ENCODE measurements at places on chromosomes 13 and 19.
A peak's percentile ranks its signal among the peaks of the same experiment; 100 is the strongest.

DNA sequence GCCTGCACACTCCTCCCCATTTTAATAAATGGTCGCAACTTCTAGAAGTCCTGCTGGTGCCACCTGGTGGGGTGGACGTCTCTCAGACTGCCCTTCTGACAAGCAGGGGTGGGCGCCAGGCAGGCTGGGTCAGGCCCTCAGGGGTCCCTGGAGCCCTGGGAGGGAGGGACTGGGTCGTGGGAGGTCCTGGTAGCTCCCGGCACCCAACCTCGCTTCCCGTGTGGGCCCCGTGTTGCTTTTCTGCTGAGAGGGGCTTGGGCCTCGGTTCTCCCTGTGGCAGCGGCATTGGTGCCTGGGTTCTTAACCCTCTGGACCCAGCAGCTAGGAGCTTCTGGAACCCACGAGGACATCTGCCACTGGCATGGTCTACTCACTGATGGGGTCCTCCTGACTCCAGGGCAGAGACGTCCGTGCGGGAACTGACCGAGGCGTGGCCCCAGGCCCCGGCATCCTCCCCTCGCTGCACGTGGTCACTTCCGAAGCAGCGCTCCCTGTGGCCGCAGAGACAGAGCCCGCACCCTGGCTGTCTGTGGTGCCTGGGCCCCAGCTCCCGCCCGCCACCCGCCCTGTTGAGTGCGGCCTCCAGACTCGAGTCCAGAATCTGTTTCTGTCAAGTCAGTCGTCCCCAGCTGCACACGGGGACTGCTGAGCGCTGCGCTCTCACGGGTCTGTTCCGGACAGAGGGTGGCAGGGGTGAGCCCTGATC, 6.0 kb upstream of the TMPRSS9 start:
- no peak for DNase-seq
- no peak overlapping the region for H3K27ac ChIP-seq
- no peak overlapping the region for H3K4me3 ChIP-seq

- no peaks in the 10 kb centered on the region for H3K4me1 ChIP-seq
- peaks cover 8% of the 10 kb centered on the region for H3K27me3 ChIP-seq
- no peak for DNase-seq
- H3K36me3 ChIP-seq = no peaks in the 10 kb centered on the region
- H3K4me3 ChIP-seq = no peak overlapping the region
- H3K27ac ChIP-seq = no peak overlapping the region
These were observed 52.4 kb upstream of the C1QTNF9B start for GRCh38 chr13:23949736-23950135.

- DNase-seq = no peak
- no peaks in the 10 kb centered on the region for H3K4me1 ChIP-seq
- H3K27ac ChIP-seq = no peak overlapping the region
- no peaks in the 10 kb centered on the region for H3K27me3 ChIP-seq
- no peaks in the 10 kb centered on the region for H3K36me3 ChIP-seq
These were observed 15.6 kb downstream of the SCGB2B2 start for GRCh38 chr19:34661357-34661756.

GRCh38 chr13:37216331-37216730, 110.9 kb upstream of the CSNK1A1L start:
- no peak overlapping the region for H3K27ac ChIP-seq
- no peaks in the 10 kb centered on the region for H3K27me3 ChIP-seq
- no peaks in the 10 kb centered on the region for H3K36me3 ChIP-seq
- H3K4me1 ChIP-seq = no peaks in the 10 kb centered on the region
- no peak overlapping the region for H3K4me3 ChIP-seq

DNA sequence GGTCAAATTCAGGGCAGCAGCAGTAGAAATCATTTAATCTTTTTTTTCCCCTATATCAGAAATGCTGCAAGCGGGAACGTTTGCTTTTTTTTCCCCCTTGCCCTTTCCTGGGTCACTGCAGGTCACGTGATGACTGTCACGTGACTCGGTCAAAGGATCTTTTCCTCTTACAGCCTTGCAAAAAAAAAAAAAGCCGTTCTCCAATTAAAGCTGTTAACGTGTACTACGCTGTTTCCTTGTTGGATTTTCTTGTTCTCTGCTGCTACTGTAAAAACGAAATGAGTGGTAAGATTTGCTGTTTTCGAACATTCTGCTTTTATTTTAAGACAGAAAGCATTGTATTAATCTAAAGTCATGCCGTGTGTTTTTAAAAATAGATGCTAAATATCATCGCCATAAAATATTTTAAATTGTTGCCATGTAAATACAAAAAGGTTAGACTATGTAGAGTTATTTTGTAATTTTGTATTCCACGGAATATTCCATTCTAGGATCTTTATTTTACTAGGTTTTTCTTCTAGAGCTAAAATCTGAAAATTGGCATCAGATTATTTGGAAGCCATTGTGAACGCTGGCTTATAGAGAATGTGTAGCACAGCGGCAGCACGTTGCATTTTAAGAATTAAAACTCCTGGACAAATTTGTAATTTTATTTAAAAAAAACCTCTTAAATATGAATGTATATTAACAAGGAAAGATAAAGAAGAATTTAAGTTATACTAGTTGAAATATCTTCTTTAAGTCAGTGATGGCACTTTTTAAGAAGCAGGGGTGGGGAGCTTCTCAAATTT, 109.8 kb upstream of the MLNR start:
- no peaks in the 10 kb centered on the region for H3K27me3 ChIP-seq
- DNase-seq = peak; percentile 86
- no peaks in the 10 kb centered on the region for H3K36me3 ChIP-seq
- H3K27ac ChIP-seq = peak overlapping the region; percentile 63
- peaks cover 3% of the 10 kb centered on the region for H3K4me1 ChIP-seq
- H3K4me3 ChIP-seq = peak overlapping the region; percentile 40

DNA sequence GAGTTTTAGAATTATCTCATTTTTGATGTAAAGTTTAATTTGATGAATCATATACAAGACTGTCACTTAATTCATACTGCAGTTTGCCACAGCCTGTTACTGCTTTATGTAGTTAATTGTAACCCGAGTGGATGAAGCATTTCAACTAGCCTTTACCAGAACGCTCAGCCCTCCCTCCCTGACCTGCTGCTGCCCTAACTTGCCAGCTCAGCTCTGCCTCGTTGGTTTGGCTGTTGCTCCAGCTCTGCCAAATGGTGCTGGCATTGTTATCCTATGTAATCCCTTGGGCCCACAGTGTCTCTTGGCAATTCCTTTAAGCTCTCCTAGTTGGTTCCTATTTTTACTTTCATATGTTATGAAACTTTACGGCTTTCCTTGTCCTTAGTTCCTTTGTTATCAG, 113.3 kb downstream of the LMO7 start:
- no peaks in the 10 kb centered on the region for H3K36me3 ChIP-seq
- H3K4me1 ChIP-seq = no peaks in the 10 kb centered on the region
- no peak overlapping the region for H3K4me3 ChIP-seq
- no peak for DNase-seq
- H3K27ac ChIP-seq = no peak overlapping the region

DNA sequence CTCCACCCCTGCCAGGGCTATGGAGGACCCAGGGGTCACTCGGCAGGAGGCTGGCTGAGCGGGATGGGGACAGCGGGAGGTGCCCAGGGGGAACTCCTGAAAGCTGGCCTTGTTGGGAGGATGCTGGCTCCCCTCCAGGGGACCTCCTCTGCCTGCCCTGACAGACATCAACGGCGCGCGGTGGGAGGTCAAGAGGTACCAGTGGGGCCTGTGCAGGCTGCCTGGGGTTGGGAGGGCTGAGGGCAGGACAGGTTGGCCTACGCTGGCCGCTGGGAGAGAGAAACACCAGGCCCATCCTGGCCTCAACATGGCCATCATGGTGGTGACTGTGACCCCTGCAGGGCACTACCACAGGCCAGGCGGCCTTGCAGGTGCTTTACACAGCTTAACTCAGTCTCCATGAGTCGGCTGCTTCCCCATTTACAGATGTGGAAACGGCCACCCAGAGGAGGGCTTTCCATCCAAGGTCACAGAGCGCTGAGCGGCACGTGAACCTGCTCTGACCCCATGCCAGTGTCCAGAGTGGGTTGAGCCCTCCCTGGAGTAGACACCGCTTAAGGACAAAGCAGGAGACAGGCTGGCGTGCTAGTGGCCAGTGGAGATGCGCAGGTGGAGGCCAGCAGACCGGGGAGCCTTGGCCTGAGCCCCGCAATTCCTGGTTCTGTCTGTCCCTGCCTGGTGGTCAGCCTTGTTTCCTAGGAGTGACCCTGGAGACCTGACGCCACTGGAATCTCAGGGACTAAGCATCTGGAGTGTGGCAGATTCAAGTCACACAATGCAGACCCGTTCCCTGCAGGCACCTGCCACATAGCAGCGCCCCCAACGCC, 27.6 kb downstream of the CEBPG start:
- DNase-seq = no peak
- H3K27ac ChIP-seq = no peak overlapping the region
- no peaks in the 10 kb centered on the region for H3K36me3 ChIP-seq
- no peaks in the 10 kb centered on the region for H3K4me1 ChIP-seq

- DNase-seq = peak; percentile 62
- H3K36me3 ChIP-seq = no peaks in the 10 kb centered on the region
- peak overlapping the region; percentile 83 for H3K4me3 ChIP-seq
- peak overlapping the region; percentile 92 for H3K27ac ChIP-seq
These were observed 858 bp upstream of the USP12 start for GRCh38 chr13:27172495-27172842.

DNA sequence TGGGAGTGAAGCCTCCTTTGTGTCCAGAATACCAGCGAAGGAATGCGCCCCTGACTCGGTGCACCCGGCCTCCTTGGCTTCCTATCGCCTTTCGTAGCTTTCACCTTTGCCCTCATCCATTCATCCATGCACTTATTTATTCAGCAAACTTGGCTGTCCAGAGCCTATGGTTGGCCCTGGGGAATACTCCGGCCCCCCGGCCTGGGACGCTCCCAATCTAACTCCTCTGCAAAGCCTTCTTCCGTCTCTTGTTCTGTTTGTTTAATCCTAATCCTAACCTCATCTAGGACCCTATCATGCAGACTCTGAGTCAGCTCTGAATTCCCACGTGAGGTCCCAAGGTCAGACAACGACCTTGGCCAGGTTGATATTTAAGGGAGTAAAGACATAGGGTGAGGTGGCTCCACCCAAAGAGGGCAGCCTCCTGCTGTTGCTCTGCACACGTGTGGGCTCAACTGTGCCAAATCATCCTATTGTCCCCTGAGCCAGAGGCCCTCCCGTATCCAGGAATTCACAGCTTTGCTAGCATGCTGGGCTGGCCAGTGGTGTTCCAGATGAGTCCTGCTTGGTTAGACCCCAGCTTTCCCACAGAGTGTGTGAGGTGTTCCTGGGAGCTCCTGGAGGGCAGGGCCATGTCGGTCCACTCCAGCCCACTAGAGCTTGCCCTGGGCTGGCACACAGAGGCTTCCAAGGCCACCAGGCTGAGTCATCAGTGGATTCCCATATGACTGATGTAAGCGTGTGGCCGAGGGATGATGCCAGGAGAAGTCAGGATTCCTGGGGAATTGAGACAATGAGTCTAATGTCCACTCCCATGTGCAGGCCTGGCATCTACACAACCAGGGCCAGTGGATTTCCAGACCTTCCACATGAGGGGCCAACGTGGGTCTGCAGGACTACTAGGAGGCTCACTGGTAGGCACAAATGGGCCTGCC, 6.5 kb upstream of the CCNE1 start:
- H3K36me3 ChIP-seq = no peaks in the 10 kb centered on the region
- H3K27ac ChIP-seq = no peak overlapping the region
- H3K27me3 ChIP-seq = no peaks in the 10 kb centered on the region

GRCh38 chr19:11067356-11068113, 21.7 kb upstream of the LDLR start:
- H3K4me1 ChIP-seq = no peaks in the 10 kb centered on the region
- H3K27ac ChIP-seq = no peak overlapping the region
- no peak overlapping the region for H3K4me3 ChIP-seq
- H3K36me3 ChIP-seq = no peaks in the 10 kb centered on the region
- H3K27me3 ChIP-seq = peaks cover 6% of the 10 kb centered on the region
- DNase-seq = no peak

GRCh38 chr19:40314656-40315055, 29.5 kb upstream of the AKT2 start:
- no peak for DNase-seq
- H3K27ac ChIP-seq = no peak overlapping the region
- no peaks in the 10 kb centered on the region for H3K4me1 ChIP-seq
- no peaks in the 10 kb centered on the region for H3K27me3 ChIP-seq
- H3K36me3 ChIP-seq = peaks cover 3% of the 10 kb centered on the region
- no peak overlapping the region for H3K4me3 ChIP-seq

- no peak overlapping the region for H3K27ac ChIP-seq
- H3K27me3 ChIP-seq = no peaks in the 10 kb centered on the region
- H3K4me1 ChIP-seq = peaks cover 19% of the 10 kb centered on the region
- DNase-seq = no peak
- H3K36me3 ChIP-seq = peaks cover 6% of the 10 kb centered on the region
These were observed 23.0 kb downstream of the PAN3 start for GRCh38 chr13:28161370-28161769.

GRCh38 chr19:16076958-16077611, 790 bp downstream of the TPM4 start:
- H3K4me1 ChIP-seq = peaks cover 58% of the 10 kb centered on the region
- H3K36me3 ChIP-seq = no peaks in the 10 kb centered on the region
- peak; percentile 57 for DNase-seq
- H3K4me3 ChIP-seq = peak overlapping the region; percentile 86

GRCh38 chr19:507286-508203, at the start of gene TPGS1:
Gene TPGS1 (plus strand): TSS chr19:507497. CDS start chr19:507507, 10 bp downstream.
- peak within 1 kb of the TSS; percentile 98 for H3K4me3 ChIP-seq
- no peak for DNase-seq
- H3K36me3 ChIP-seq = no peaks in the 10 kb centered on the region
- no peaks in the 10 kb centered on the region for H3K27me3 ChIP-seq
- peaks cover 31% of the 10 kb centered on the region for H3K4me1 ChIP-seq

- H3K27ac ChIP-seq = no peak overlapping the region
- no peaks in the 10 kb centered on the region for H3K4me1 ChIP-seq
- H3K27me3 ChIP-seq = peaks cover 3% of the 10 kb centered on the region
- H3K36me3 ChIP-seq = no peaks in the 10 kb centered on the region
- no peak for DNase-seq
These were observed 596 bp downstream of the CEACAM4 start for GRCh38 chr19:41626278-41626677.

GRCh38 chr19:48627201-48627864, 8.0 kb downstream of the SPHK2 start:
- H3K36me3 ChIP-seq = no peaks in the 10 kb centered on the region
- H3K4me1 ChIP-seq = peaks cover 22% of the 10 kb centered on the region
- no peak overlapping the region for H3K4me3 ChIP-seq
- H3K27me3 ChIP-seq = no peaks in the 10 kb centered on the region
- DNase-seq = no peak

GRCh38 chr13:43118521-43118920, 95.1 kb downstream of the DNAJC15 start:
- no peak overlapping the region for H3K27ac ChIP-seq
- H3K4me1 ChIP-seq = no peaks in the 10 kb centered on the region
- no peaks in the 10 kb centered on the region for H3K36me3 ChIP-seq
- H3K27me3 ChIP-seq = no peaks in the 10 kb centered on the region
- H3K4me3 ChIP-seq = no peak overlapping the region

GRCh38 chr19:43811837-43812236, 9.6 kb upstream of the LYPD5 start:
- H3K4me1 ChIP-seq = no peaks in the 10 kb centered on the region
- H3K36me3 ChIP-seq = no peaks in the 10 kb centered on the region
- H3K27me3 ChIP-seq = no peaks in the 10 kb centered on the region
- H3K27ac ChIP-seq = no peak overlapping the region

Measured in B cell (primary cell).